ENCODE measurements at places on chromosomes 6 and 20.
A peak's percentile ranks its signal among the peaks of the same experiment; 100 is the strongest.

DNA sequence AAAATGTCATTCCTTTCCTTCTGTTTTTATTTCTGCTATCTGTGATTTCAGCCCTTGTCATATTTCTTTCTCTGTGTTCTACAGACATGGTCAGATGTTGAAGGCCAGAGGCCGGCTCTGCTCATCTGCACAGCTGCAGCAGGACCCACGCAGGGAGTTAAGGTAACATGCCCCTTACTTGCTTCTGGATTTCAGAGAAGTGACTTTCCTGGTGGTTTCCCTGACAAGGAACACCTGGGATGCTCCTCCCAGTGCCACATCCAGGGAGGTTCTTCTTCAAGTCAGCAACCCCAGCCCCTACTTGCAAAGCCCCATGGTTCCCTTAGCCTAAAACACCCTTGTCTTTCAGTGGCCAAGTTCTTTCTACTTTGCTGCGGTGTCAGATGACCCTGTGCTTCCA lies 41.3 kb downstream of the CDH26 start:
- DNase-seq: no peak

DNA sequence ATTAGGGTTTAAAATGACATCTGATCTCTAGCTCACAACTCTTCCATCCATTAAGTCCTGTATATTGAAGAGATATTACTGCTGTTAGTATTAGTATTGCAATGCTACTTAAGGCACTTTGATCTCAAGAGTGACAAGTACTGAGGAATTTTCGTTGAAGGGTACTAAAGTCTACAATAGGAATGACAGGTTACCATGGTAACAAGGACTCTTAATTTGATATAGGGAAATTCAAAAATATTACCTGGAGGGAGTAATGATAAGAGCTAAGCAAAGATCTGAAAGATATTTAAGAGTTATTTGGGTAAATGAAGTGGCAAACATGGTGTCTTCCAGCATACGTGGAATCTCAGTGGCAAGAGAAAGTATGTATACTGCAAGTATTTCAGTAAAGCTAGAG lies 518.0 kb upstream of the SLC35B3 start:
- no peak for DNase-seq

DNA sequence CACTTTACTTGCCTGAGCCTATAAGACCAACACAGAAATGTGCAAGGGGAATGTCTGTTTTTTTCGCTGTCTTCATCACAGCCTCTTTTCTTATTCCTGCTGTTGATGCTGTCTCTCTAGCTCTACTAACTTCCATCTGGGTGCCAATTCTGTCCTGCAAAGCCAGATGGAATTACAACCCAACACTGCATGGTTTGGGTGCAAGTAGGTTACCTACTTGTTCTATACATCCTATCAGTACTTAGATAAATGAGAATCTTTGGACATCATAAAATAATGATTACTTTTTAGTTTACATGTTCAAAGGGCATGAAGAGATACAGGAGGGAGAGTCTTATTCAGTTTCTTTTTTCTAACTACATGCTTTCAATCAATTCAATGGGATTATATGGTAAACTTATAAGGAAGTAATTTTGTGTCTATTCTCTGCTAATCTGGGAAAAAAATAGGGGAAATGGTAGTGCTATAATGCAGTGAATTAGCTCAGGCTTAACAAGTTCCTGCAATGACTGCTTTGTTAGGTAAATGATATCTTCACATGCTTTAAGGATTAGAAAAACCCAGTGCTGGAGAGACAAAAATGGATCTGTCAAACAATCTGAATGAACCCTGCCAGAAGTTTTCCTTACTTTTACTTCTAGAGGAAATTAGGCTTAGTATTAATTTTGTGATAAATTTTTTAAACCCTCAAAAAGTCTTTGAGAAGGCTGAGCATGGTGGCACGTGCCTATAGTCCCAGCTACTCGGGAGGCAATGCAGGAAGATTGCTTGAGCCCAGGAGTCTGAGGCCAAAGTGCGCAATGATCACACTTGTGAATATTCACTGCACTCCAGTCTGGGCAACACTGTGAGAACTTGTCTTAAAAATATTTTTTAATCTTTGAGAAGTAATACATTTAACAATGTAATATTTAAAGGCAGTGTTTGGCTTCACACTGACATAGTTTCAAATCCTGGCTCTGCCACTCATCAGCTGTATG lies 86.5 kb upstream of the E2F3 start:
- DNase-seq: no peak

DNA sequence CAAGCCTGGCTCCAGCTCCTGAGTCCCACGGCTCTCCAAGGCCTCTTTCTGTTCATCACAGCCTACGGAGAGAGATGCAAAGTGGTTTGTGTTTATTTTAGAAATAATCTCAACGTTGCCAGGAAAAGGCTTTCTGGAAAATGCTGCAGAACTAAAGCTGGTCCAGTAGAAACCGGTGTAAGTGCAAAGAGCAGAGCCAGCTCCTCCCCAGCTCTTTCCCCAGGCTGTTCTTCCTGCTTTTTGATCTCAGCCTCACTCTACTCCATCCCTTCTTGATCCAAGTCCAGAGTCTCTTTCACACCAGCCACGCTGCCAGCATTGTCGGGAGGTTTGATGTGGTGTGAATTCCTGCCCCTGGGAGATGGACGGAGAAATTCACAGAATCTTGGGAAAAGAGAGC lies 69.8 kb downstream of the TMEM170B start:
- DNase-seq: no peak

DNA sequence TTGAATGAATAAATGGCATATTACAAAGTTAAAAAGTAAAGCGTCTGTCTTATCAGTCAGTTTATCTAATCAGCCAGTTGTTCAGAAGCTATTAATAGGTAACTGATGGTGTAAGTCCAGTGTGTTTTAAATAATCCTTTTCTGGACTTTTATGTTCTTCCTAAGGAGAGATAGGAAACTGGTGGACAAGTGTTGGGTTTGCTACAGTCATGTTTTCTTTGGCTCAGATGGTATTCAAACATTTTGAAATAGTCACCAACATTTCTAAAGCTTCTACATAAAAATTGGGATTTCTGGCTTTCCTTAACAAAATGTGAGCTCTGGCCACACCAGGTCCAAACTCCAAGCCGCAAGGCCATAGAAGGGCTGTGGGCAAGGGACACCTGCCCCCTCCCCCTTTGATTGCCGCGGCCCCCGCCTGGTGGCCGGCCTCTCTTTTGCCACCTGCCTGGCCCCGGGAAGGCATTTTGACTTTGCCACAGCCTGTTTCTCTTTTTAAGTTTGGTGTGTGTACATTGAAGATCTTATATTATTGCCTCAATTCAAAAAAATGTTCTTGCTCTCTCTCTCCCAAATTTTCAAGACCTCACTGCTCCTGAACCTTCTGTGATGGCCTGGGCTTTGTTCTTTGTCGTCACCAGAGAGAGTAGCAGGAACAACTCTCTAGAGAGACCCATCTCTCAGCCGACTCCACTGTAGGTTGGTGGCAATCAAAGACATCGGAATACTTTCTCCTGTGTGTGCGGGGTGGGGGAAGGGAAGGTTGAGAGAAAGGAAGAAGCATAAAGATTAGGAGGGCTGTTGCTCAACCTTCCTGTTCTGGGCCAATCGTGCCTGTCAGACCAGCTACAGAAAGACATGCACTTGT lies 84.0 kb upstream of the ZNF217 start:
- peak; percentile 44 for DNase-seq

GRCh38 chr6:124741341-124741740 lies 220.9 kb upstream of the RNF217 start:
- no peak for DNase-seq
